Activated naive CD4-positive, alpha-beta T cell treated with anti-CD3 and anti-CD28 coated beads, Interleukin-2, amount 10 ng/mL, durations not matched to agents 5 hours and 36 hours (primary cell): ENCODE measurements at places on chromosomes 1 and 21. TPM values are rescaled to one million over a fixed set of nuclear protein-coding genes. Genes with fewer than 3 reads are reported as not detected.

ADGRL4 gene
- total RNA-seq: not detected

MX2 gene
- 54.4 TPM for total RNA-seq

SFT2D2 gene
- total RNA-seq: 54.6 TPM

SH3BGR gene
- 1.1 TPM for total RNA-seq

LPAR3 gene
- total RNA-seq: 3.6 TPM

IER5 gene
- 26.3 TPM for total RNA-seq

SMPDL3B gene
- 1.0 TPM for total RNA-seq

PRKCZ gene
- 12.8 TPM for total RNA-seq

COL11A1 gene
- total RNA-seq: not detected

LRRC39 gene
- total RNA-seq: 0.68 TPM
